Effector memory CD8-positive, alpha-beta T cell (primary cell): ENCODE measurements at places on chromosomes 12 and 14.

DNA sequence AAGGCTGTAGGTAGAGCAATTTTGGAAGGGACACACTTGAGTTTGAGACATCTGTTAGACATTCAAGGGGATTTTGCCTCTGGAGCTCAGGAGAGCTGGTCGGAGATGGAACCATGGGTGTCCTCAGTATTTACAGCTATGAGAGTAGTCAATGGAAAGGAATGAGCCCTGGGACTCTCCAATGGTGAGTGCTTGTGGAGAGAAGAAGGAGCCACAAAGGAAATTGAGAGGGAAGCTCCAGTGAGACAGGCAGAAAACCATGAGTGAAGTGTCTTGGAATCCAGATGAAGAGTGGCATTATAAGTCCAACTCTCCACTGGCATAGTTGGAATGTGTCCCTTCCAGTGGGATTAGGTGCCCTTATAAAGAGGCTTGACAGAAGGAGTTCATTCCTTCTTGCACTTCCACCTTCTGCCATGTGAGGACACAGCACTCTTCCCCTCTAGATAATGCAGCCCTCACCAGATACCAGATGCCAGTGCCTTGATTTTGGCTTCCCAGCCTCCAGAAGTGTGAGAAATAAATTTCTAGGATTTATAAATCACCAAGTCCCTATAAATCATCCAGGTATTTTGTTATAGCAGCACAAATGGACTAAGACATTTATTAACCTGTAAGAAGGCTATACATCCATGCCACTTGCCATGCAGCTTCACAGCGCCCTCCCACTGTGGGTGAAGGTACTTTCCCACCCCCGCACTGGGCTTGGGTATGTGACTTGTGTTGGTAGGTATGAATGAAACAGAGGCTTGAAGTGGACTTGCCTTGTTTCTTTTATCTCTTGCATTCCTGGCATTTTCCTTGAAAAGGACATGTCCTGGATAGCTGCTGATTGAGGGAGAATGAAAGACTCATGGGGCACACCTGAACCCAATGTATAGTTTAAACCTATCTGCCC lies 27.3 kb downstream of the LLPH start:
- no peak for DNase-seq

DNA sequence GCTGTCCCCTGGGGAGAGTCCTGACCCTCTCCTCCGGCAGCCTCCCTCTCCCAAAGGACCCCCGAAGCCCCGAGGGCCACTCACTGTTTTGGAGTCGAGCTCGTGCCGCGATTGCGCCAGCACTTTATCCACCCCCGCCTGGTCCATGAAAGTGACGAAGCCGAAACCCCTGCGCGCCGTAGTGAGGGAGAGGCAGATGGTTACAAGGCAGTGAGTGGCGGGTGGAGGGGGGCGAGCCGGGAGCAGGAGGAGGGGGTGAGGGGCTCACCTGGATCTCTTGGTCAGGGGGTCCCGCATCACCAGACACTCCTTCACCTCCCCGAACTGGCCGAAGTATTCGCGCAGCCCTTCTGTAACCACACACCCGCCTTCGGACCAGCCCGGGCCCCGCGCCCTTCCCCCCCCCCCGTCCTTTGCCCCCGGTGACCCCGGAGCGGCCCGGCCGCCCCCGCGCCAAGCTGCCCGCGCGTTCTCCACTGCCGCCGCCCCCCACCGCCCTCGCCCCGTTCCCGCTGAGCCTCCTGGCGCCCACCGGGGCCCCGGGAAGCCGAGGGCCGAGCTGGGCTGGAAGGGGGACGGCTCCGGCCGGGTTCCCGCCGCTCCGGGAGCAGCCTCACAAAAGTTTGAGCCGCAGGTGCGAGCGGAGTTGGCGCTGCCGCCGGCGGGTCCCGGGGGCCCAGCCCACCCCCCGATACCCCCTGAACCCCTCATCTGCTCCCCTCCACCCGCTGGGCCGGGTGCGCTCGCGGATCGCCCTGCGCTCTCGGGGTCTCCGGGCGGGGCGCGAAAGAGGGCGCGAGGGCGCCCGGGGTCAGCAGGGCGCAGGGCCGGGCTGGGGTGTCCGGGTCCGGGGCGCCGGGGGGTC lies 808 bp downstream of the MSI1 start:
- DNase-seq: no peak

- no peak for DNase-seq
Measured at GRCh38 chr14:68634332-68634731, 158.5 kb downstream of the ZFP36L1 start.

- no peak for DNase-seq
Measured at GRCh38 chr12:98771811-98772752, 127.0 kb downstream of the APAF1 start.

- no peak for DNase-seq
Measured at GRCh38 chr14:49306152-49306751, 279.9 kb downstream of the RPS29 start.

GRCh38 chr14:70256601-70257000 lies 67.8 kb upstream of the SLC8A3 start:
- no peak for DNase-seq

DNA sequence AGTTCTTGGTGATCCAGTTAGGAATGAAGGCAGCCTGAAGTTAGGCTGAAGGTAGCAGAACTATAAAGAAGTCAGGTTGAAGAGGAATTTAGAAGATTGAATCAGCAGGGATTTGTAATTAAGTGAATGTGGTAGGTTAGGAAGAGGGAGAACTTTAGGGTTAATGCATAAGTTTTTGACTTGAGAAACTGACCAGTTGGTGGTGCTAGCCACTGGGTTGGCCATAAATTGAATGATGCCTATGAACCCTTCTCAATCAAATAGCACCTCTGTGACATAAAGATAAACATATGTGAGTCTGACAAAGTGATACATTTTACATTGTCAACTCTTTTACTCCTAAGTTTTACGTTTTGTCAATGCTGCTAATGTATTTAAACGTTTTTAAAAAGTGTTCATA lies 290.6 kb upstream of the NAV3 start:
- DNase-seq: no peak

- DNase-seq: no peak
Measured at GRCh38 chr14:55673048-55673447, 93.0 kb downstream of the KTN1 start.

DNA sequence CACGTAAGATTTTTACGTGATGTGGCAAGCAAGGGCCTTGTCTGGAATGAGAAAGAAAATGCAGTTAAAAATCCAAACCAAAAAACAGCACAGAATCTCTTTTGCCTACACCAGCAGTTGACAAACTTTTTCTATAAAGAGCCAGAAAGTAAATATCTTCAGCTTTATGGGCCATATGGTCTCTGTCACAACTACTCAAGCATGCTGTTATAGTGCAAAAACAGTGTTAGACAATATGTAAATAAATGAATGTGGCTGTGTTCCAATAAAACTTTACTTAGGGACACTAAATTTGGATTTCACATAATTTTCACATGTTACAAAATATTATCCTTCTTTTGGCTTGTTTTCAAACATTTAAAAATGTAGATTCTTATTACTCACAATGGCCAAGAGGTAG lies 6.2 kb upstream of the ELK3 start:
- no peak for DNase-seq

- DNase-seq: no peak
Measured at GRCh38 chr12:119809023-119809422, 68.1 kb downstream of the CIT start.

DNA sequence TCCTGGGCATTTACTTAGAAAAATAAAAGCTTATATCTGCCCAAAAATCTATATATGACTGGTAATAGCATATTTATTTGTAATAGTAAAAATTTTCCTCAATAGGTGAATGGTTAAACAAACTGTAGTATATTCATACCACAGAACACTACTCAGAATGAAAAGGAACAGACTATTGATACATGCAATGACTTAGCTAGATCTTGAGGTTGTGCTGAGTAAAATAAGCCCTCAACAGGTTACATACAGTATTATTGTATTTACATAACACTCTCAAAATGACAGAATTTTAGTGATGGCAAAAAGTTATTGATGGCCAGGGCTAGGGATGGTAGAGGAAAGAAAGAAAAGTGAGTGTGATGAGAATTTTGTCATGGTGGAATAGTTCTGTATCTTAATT lies 178.4 kb downstream of the BMP4 start:
- no peak for DNase-seq

- DNase-seq: no peak
Measured at GRCh38 chr12:109885616-109886015, 5.3 kb upstream of the GLTP start.
